Inflammatory macrophage treated with lipopolysaccharide for 4 hours (primary cell): ENCODE measurements at places on chromosomes 3 and 15.

GRCh38 chr3:13494463-13495350 lies 14.6 kb downstream of the HDAC11 start:
- peak; percentile 16 for DNase-seq

DNA sequence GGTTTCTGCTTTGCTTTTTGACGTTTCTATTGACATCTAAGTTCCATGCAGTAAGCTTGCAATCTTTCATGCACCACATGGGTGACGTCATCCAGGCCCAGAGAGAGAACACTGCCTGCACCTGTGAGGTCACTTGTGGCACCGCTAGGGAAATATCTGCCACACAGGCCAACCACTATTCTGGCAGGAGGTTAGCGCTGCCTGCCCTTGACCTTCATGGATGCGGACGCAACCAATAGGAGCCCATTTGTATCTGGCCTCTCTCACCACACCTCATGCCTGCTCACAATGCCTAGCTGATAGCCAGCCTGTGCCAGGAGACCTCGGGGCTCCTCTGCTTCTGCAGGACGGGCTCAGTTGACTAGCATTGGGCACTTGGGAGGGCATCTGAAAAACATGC lies 55.8 kb upstream of the PRR23E start:
- no peak for DNase-seq

DNA sequence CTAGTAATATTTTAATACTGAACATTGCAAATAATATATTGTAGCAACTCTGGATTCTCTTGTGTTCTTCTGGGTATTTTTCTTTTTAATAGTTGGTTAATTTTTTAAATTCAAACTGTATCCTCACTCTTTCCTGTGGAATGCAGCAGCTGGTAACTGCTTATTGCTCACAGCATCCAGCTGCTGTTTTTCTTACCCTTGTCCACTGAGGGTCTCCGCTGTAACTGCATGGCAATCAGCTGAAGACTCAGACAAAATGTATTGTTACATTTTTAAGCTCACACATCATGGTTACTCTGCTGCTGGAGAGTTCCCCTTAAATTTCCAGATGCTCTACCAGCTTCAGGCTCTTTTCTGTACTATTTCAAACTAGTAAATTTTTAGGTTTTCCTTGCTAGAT lies 227.6 kb downstream of the MBNL1 start:
- no peak for DNase-seq

GRCh38 chr15:91124132-91124531 lies 24.1 kb downstream of the SV2B start:
- no peak for DNase-seq

- no peak for DNase-seq
These were observed 154.2 kb downstream of the IMPG2 start for GRCh38 chr3:101166150-101166549.

DNA sequence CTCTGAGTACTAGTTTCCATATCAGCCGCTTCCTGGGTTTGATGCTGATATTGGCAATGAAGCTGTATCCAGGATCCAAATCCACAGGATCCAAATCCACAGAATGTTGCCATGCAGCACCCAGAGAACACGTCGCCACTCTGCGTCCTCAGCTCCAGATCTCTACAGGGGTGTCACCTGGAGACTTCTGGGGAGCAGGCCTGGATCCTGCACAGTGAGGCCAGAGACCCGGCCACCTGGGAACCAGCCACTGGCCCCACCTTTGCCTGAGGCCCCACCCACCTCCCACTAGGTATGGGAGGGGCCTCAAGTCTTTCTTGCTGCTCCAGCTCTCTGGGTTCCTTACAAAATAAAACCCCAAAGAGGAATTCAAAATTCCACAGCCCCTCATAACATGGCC lies 123.9 kb downstream of the LRRK1 start:
- DNase-seq: no peak

DNA sequence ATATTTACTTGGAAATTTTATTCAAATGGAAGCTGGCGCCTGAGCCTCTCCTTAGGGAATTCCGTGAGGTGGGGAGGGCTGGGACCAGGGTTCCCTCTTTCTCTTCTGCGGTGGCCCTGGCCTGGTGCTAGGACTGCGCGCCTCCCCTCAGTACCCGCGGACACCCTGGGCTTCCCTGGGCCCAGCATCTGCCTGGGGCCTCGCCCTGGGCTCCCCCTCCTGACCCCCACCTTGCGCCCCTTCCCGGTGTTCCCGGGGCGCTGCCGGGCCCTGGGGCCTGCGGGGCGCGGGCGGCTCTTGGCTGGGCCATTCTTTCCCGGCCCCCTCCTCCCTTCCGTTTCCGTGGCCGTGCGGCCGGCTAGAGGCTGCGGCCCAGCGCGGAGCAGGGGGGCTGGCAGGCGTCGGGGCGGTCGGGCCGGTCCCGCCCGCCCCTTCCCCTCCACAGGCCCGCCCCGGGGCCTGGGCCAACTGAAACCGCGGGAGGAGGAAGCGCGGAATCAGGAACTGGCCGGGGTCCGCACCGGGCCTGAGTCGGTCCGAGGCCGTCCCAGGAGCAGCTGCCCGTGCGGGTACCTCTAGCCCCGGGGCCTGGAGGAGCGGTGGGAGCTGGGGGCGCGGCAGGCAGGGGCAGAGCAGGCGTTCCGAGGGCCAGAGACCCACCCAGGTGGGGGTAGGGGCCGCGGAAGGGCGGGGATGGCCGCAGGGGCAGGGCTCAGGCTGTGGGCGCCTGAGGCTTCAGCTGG lies at the start of gene FES:
FES (plus strand) TSS at position 529 of the 743 bp plus-strand sequence. CDS start 542 bp downstream, outside the sequence.
- peak; percentile 71 for DNase-seq

DNA sequence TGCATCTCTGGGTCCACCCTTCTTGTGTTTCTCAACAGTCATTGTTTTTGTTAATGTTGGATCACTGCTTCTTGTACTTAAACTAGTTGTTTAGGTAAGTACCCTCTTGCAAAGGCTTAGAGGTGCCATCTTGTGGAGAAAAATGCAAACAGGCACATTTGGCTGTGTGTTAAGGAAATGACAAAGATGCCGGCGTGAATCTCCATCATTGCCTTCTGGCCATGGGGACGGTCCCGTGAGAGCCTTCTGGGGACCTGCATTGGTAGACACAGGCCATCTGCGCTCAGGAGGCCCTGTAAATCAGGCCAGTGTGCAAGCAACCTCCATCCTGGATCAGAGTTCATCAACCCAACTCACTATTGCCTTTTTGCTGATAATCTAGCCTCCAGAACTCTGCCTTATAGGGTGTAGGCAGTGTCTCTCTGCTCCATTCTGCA lies 158.6 kb upstream of the NR2E3 start:
- peak; percentile 21 for DNase-seq

GRCh38 chr15:60369696-60370095 lies 28.1 kb downstream of the ANXA2 start:
- DNase-seq: no peak

GRCh38 chr15:25771338-25771706 lies 91.8 kb downstream of the ATP10A start:
- no peak for DNase-seq

DNA sequence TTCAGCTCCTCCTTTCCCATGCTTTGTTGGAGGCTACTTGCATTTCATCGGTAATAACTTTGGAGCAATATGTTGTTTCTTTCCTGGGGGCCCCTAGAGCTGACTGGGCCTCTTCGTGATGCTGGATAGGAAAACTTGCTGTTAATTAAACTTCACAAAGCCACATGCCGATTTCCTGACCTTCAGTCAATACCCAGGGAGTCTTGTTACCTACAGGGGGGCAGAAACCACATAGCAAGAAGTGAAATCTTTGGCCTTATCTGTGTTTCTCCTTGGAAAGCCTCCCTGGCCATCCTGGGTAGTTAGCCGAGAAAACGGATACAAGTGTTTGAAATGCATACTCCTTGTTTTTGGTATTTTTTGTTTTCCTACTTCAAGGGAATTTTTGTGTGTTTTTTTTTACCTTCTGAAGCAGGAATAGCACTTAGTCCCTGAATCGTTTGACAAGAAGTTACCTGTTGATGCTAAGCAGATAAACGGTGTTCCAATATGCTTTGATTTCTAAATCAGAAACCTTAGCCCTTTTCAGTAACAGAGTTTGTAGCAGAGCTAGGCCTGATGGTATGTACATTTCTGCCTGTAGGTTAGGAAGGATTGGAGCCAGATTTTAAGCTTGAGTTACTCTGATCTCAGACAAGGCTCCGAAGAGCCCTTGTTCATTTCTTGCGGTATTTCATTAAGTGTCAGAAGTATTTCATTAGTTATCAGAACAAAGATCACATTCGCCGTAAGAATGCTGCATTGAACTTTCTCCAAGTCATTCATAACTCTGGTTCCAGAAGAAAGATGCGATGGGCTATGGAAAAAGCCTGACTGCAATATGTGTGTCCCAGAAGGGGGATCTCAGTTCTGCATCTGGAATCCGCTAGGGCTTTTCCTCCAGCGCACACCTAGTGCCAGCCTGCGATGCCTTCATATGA lies 111.5 kb downstream of the THSD4 start:
- DNase-seq: no peak

DNA sequence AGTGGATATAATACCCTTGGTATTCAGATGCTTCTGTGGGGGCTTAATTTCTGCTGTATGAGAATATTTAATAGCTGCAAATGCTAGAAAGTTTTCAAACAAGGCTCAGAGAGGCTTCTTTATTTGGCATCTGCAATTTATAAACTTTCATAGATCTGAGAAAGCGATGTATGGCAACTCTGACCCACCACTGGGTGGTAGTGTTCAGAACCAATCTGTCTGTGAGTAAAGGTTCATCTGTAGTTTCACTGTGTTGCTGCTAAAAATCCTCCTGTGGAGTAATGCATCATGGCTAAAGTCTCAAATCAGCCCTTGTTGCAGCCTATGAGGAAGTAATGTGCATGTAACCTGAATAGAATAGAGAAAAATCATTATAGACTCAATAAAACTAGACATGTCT lies 47.4 kb downstream of the CLSTN2 start:
- DNase-seq: no peak

- no peak for DNase-seq
These were observed 213.7 kb downstream of the LPP start for GRCh38 chr3:188367678-188368077.

DNA sequence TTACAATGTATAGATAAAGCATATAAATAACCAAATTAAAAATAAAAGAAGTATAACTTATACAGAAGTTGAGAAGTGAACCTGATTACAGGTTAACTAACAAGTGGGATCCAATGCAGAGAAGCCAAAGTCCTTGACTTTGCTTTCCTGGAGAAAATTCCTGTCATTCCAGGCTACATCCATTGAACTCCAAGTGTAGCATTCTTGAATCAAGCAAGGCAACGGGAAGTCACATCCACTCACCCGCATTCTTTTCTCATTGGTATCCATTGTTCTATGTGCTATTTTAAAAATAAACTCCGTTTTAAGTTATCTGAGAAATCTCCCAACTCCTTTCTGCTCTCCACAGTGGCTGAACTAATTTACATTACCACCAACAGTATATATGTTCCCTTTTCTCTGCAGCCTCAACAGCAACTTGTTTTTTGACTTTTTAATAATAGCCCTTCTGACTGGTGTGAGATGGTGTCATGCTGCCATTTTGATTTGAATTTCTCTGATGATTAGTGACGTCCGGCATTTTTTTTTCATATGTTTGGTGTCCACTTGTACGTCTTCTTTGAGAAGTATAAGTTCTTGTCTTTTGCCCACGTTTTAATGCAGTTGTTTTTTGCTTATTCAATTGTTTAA lies 534.3 kb downstream of the ROBO1 start:
- no peak for DNase-seq

GRCh38 chr15:49848282-49848724 lies 227.5 kb downstream of the DTWD1 start:
- no peak for DNase-seq

- DNase-seq: no peak
These were observed 18.3 kb downstream of the CALML4 start for GRCh38 chr15:68186671-68187397.

DNA sequence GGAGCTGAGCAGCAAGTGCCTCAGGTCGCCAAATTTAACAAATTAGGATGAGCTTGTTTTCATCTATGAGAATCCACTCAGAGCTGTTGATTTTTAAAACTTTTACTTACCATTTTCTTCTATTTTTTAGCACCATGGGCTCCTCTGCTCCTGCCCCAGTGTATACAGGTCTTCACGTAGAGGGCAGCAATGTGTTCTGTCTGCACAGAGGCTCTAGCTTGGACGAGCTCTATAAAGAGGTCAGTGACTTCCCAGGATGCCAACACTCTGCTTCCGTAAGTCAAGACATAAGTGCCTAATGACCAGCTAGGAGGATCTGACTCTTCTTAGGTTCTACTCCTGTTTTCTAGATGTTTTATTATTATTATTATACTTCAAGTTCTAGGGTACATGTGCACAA lies 41.2 kb upstream of the CNOT10 start:
- DNase-seq: no peak
